Effector memory CD8-positive, alpha-beta T cell (primary cell): ENCODE measurements at places on chromosomes 3 and 15.

- DNase-seq = no peak
Measured at GRCh38 chr3:40992023-40992422, 207.3 kb upstream of the CTNNB1 start.

- DNase-seq = no peak
Measured at GRCh38 chr15:70327328-70327855, 229.7 kb upstream of the TLE3 start.

DNA sequence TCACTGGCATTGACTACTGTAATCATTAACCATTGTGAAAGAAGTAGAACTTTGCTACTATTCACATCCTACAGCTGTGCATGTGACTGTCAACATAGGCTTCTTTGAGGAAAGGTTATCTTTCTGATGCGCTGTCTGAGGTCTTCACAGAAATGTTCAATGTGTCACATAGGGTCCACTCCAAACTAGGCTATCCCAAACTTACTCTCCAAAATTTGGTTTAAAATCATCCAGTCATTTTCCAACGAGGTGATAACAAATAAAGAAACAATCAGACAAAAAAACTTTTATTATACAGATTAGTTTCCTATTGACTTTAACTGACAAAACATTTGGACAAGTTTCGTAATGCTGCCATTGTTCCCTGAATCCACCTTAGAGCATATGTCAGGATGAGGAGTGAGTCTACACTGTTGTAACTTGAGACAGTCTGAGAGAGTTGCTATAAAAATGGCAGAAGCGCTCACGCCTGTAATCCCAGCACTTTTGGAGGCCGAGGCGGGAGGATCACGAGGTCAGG is 511.6 kb downstream of the PLOD2 start:
- DNase-seq = no peak

- no peak for DNase-seq
Measured at GRCh38 chr3:59320080-59320479, 270.3 kb upstream of the CFAP20DC start.

GRCh38 chr15:59654046-59654445 is 3.3 kb downstream of the GTF2A2 start:
- DNase-seq = no peak

- no peak for DNase-seq
Measured at GRCh38 chr15:68328964-68329363, 51.4 kb downstream of the FEM1B start.

GRCh38 chr15:39154776-39155175 is 426.1 kb upstream of the THBS1 start:
- no peak for DNase-seq

- DNase-seq = no peak
Measured at GRCh38 chr3:155079746-155080487, at the start of gene MME. Gene MME, plus strand, starts transcription at chr3:155080319. Its CDS starts 3,849 bp downstream, at chr3:155084168.

DNA sequence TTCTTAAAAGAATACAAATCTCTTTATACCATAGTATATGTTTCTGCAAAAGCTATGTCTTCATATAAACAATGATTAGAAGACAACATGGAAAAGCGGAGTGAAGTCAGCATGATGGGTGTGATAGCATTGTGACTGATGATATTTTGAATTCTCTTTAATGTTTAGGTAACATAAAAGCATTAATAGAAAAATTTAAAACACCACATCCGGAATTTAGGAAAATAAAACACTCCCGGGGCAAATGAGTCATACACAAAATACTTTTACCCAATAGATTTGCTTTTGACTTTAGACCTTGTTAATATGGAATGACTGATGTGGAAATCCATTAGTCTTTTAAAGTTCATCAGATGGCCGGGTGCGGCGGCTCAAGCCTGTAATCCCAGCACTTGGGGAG is 134.7 kb downstream of the P3H2 start:
- no peak for DNase-seq

- DNase-seq = no peak
Measured at GRCh38 chr3:175150812-175151401, 291.8 kb downstream of the NAALADL2 start.

DNA sequence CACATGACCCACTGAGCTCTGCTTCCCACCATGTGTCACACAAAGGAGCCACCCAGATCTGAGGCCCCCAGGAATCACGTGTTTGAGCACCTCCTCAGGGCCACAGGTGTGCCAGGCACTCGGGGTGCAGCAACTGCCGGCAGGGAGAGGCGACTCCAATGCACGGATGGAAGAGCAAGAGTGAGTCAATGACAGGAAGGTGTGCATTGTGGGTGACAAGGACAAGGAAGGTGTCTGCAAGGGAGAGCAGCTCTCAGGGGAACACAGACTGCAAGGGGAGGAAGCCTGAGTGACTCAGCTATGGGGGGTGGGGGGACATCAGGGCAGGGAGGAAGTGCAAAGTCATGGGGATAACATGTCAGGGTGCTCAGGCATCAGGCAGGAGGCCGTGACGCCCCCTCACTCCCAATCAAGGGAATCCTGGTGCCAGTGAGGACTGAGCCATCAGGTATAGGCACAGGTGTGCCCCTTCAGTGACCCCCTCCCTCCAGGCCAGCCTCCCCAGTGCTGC is 67.4 kb downstream of the NUP210 start:
- DNase-seq = no peak

DNA sequence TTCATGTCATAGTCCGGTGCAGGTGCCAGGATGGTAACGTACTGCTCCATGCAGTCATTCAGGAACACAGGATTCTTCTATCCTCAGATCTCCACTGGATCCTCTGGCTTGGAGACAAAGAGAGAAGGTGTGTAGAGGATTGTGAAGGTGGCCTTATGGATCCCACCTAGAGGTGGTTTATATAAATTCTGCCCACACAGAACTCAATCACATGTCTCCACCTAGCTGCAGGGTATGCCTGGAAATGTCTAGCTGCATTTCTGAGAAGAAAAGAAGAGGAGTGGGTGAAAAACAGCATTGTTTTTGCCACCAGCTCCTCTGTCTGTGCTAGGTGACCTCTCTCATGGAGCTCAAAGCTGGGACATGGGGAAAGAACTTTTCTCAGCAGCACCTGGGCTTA is 478.7 kb downstream of the PDCD6IP start:
- DNase-seq = no peak

DNA sequence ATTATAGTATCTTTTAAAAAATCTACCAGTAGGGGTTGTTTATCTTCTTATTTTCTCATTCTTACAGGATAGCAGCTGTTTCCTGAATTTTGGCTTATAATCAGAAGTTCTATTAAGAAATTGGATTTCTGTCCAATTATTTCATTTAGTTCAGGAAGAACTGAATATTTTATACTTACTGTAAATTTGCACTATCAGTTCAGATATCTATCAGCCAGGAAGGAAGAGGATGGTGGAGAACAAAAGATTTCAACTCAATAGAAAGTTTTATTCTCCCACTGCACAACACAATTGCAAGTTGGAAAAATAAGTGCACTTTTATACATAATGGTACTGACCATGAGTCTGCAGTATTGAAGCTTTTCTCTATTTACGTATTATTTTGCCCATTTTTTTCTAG is 400.9 kb downstream of the PLOD2 start:
- no peak for DNase-seq

DNA sequence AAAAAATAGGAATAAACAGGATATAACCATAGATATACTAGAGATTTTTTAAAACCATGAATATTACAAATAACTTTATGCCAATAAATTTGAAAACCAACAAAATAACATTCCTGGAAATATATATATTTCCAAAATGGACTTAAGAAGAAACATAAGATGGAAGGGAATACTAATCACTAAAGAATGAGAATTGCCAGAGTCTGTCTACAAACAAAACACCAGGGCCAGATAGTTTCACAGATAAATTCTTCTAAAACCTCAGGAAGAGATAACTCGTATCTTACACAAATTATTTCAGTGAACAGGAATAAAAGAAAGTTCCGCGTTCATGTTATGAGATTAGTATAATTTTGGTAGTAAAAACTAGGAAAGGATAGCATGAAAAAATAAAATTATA is 107.3 kb downstream of the HERC1 start:
- no peak for DNase-seq

GRCh38 chr3:23806534-23807423 is 1.0 kb downstream of the UBE2E1 start:
- no peak for DNase-seq

- DNase-seq = no peak
Measured at GRCh38 chr15:29003191-29003839, 117.5 kb downstream of the APBA2 start.
